ENCODE measurements at places on chromosomes 5 and 9. TPM values are rescaled to one million over a fixed set of nuclear protein-coding genes. Genes with fewer than 3 reads are reported as not detected.

- DNase-seq = peak; percentile 41
Measured at GRCh38 chr9:131562032-131562959, 17.0 kb downstream of the PRRT1B start.

DNA sequence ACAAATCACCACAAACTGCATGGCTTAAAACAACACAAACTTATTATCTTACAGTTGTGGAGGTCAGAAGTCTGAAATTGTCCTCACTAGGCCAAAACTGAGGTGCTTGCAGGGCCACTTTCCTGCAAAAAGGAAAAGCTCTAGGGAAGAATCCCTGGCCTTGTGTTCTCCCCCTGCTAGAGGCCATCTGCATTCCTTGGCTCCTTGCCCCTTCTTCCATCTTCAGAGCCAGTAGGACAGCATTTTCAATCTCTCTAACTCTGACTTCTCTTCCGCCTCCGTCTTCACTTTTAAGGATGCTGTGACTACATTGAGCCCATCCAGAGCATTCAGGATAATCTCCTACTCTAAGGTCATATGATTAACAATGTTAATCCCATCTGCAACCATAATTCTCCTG, 236.6 kb downstream of the CDK5RAP2 start:
- no peak for DNase-seq

- peak; percentile 28 for DNase-seq
Measured at GRCh38 chr5:123035360-123035917, 1.1 kb downstream of the PPIC start.

DNA sequence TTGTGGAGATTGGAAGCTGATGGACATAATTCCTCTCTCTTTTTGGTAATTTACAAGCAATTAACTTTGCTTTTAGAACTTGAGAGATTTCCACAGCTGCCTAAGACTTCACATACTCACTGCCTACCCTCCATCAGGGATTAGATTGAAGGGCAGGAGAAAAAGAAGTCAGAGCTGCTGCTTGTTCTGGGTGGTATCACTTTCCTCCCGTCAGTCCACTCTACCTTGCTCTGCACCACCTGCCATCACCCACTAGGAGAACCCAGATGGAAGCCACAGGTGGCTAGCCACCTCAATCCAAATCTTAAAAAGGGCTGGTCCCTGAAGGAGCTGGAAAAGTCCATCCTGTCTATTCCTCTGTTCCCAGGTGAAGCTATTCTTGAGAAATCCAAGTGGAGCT, 10.5 kb downstream of the IRF1 start:
- DNase-seq = no peak

DNA sequence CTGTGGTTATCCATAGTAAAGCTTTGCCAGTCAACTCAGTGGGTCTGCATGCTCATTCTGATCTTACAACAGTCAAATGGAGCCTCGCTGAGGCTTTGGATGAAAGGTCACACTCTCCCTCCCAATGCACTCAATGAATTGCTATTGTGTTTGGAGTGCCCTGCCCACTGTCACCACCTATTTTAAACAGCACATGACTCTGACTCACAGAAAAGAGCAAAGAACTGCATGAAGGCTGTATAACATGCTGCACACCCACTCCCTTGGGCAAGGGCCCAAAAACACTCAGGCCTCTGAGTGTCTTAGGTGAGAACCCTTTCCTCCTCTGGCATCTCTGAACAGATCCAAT, 118.7 kb upstream of the CCDC112 start:
- DNase-seq = peak; percentile 97

GRCh38 chr9:137266585-137267453, 10.7 kb upstream of the TOR4A start:
- no peak for DNase-seq

- peak; percentile 58 for DNase-seq
Measured at GRCh38 chr9:130701059-130702022, 7.8 kb downstream of the EXOSC2 start.

GRCh38 chr5:148972974-148973374, 89.9 kb downstream of the SH3TC2 start:
- DNase-seq = peak; percentile 85

GRCh38 chr9:80233102-80233843, 661.5 kb downstream of the TLE4 start:
- DNase-seq = no peak

GRCh38 chr5:97629276-97629675, 446.2 kb upstream of the RIOK2 start:
- DNase-seq = no peak

- DNase-seq = no peak
Measured at GRCh38 chr5:168427224-168427623, 59.0 kb upstream of the RARS1 start.

TIMD4 gene
- 0.35 TPM for total RNA-seq

ACSL6 gene
- not detected for total RNA-seq

NUTM2F gene
- total RNA-seq = not detected

PCDHGA9 gene
- 3.2 TPM for total RNA-seq

SARDH gene
- 5.4 TPM for total RNA-seq

OR1J1 gene
- not detected for total RNA-seq

Measured in renal cortical epithelial cell (primary cell).